ENCODE measurements at places on chromosomes 11 and 22.

DNA sequence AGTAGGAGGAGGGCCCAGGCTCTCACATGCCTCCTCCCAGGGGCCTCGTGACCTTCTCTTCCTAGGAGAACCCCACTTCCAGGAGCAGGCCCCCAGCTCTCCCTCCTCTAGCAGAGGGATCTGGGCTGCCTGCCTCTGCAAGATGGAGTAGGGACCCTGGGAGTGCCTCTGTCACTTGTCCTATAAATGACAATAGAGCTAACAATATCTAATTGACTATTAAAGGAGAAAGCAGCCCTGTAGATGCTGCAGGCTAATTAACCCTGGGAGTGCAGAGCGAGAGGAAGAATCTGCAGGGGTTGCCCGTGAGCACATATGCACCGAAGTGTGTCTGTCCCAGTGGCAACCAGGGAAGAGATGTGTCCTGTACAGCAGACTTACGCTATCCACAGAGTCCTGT is 184.4 kb downstream of the GRIK4 start:
- no peak for DNase-seq

- DNase-seq: no peak
Observed at GRCh38 chr11:129282634-129283033, 90.5 kb upstream of the ARHGAP32 start.

DNA sequence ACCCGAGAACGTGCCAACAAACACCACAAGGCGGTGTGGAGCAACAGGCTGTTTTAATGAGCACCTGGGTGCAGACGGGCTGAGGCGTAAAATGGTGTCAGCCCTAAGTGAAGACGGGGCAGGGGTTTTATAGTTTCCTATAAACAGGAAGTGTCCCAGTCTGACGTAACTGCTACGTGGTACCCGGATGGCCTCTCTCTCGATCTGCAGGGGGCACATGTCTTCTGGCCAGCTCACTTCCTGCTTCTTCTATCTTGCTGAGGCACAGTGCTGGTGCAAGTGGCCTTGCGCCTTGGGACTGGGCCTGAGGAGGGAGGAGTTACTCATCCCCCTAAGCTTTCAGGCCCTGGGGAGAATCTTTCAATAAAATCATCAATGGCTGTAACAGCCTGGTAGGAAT is 20.9 kb downstream of the OOSP3 start:
- peak; percentile 48 for DNase-seq

DNA sequence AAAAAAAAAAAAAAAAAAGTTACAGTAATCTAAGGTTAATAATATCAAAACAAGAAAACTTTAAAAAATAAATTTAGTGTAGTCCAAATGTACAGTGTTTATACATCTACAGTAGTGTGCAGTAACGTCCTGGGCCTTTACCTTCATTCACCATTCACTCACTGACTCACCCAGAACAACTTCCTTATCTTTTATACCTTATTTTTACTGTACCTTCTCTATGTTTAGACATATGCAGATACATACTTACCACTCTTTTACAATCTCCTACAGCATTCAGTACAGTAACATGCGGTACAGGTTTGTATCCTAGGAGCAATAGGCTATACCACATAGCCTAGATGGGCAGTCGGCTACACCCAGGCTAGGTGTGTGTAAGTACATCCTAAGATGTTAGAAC is 38.5 kb downstream of the TCF20 start:
- no peak for DNase-seq

- no peak for DNase-seq
Observed at GRCh38 chr11:6660712-6661111, 5.1 kb upstream of the DCHS1 start.

- DNase-seq: no peak
Observed at GRCh38 chr11:32437495-32438345, 2.4 kb upstream of the WT1 start.

GRCh38 chr11:10323793-10324170 is 18.9 kb downstream of the ADM start:
- peak; percentile 74 for DNase-seq

GRCh38 chr11:80414181-80415165 is 973.6 kb upstream of the TENM4 start:
- no peak for DNase-seq

DNA sequence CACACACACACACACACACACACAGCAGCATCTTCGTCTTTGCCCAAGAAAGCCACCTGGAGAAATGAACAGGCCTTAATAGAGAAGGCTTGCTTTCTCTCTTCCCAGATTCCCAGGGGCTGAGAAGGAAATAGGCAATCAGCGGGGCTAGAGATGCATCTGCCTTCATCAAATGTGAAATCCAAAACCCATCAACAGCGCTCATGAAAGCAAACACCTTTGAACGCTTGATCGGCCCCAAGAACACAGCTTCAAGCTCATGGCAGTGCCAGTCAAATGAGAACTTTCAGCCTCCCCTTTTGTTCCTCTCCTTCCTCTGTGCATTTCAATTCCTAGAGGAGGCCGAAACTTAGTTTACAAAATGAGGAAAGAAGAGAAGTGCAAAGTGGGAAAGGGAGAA is 122.7 kb downstream of the EFCAB6 start:
- no peak for DNase-seq

GRCh38 chr22:36243986-36244385 is 4.7 kb upstream of the APOL2 start:
- DNase-seq: no peak

GRCh38 chr22:40056559-40056958 is 61.8 kb downstream of the FAM83F start:
- DNase-seq: no peak

DNA sequence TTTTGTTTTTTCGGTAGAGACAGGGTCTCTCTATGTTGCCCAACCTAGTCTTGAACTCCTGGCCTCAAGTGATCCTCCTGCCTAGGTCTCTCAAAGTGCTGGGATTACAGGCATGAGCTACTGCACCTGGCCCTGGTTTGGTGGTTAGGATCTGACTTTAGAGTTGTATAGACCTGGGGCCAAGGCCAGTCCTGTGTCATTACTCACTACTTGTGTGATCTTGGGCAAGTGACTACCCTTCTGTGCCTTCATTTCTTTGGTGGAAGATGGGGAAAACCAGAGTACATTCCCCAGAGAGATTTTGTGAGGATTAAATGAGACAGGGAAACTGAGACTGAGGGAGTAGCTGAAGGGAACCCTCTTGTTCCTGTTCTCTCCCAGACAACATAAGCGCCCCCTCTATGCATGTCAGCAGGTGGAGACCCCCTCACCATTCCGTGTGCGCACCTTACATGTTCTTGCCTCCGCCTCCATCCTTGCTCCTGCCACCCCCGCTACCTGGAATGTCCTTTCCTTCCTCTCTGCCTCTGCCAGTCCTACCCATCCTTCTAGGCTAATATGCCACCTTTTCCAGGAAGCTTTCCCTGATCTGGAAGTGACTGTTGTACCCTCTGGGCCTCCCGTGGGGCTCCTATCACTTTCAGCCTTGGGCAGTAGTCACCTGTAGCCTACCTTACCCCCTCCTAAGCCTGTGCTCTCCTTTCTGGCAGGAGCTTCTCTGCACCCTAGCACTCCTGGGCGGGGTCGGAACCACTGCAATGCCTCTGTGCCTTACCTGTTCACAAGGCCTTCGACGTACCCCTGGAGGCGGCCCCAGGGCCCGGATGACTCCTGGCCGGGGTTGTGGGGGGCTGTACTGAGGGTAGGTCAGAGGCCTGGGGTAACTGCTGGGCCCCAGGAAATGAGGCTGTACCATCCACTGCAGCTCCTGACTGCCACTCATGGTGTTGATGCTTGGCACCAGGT is 3.9 kb downstream of the FOSL1 start:
- no peak for DNase-seq

DNA sequence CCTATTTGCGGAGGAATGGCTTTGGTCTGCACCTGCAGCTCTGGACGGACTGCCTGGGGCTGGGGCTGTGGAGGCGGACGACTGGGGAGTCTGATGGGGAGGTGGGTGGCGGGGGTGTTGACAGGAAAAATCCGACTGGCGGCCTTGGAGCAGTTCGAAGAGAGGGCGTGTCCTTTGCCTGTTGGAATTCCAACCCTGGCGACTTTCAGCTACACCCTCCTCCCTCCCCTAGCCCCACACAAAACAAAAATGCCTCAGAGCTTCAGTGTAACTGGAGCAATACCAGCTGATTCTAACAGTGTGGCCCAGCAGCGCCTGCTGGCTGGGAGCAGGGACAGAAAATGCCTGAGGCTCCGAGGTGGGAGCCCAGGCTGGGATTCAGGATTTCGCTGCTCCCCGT is 85.4 kb downstream of the ATXN10 start:
- no peak for DNase-seq

DNA sequence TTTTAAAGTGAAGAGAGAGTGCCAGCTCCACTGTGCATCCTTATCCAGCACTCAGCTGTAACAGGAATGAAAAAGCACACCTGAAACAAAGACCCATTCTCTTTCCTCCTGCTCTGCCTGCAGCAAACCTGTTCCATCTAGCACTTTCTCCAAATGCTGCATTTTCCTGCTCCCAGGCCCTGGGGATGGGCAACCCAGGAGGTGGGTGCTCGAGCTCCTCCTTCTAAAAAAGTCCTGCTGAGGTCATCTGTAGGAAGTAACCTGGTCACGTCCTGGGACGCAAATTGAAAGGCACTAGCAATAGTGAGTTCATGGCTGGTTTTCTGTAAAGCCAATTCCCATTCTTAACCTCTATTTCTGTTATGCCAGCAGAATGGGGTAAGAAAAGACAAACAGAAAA is 173.7 kb downstream of the MAML2 start:
- DNase-seq: no peak

- DNase-seq: no peak
Observed at GRCh38 chr11:87394924-87395323, 357.2 kb downstream of the TMEM135 start.

DNA sequence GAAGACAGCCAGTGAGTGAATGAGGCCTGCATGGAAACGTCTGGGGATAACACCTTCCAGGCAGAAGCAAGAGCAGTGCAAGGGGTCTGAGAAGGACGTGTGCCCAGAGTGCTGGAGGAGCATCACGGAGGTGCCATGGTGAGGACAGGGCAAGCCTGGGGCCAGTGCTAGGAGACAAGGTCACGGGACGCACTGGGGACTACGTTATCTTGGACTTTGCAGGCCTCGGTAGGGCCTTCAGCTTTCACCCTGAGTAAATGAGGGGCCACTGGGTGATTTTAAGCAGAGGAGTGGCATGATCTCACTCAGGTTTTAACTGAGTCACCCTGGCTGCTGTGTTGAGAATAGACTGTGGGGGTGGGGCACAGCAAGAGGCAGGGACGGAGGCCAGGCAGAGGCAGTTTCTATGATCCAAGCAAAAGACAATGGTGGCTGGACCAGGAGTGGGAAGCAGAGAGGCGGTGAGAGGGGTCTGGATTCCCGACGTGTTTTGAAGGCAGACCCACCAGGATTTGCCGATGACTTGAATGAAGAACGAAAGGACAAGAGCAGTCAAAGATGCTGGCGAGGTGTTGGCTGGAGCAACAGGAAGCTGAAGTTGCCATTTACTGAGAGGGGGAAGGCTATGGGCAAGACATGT is 102.7 kb upstream of the PARVA start:
- DNase-seq: no peak

GRCh38 chr11:116864531-116864930 is 27.1 kb upstream of the APOA1 start:
- DNase-seq: no peak

DNA sequence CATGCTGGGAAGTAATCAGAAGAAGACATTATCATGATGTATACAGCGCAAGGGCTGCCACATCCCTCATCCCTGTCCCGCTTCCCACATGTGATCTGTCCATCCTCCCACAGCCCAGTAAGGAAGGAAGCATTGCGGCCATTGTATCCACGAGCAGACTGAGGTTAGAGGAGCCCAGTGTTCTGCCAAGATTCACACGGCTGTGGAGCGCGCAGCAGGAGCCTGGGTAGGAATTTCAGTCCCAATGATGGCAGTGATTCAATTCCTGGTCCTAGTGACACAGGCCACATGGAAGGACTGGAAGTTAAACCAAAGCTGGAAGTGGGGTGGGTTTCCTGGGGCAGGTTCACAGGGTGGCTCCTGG is 89.2 kb downstream of the RTL6 start:
- DNase-seq: no peak

GRCh38 chr11:3159296-3160190 is 5.6 kb downstream of the OSBPL5 start:
- DNase-seq: peak; percentile 13

GRCh38 chr11:133191931-133192330 is 340.4 kb downstream of the OPCML start:
- DNase-seq: no peak

- no peak for DNase-seq
Observed at GRCh38 chr11:108364159-108364558, 103.2 kb downstream of the C11orf65 start.

GRCh38 chr11:82854242-82854641 is 46.0 kb downstream of the PRCP start:
- peak; percentile 60 for DNase-seq

GRCh38 chr11:103484545-103484944 is 375.3 kb downstream of the DYNC2H1 start:
- DNase-seq: no peak

GRCh38 chr11:40227730-40228129 is 1231.7 kb downstream of the LRRC4C start:
- no peak for DNase-seq

DNA sequence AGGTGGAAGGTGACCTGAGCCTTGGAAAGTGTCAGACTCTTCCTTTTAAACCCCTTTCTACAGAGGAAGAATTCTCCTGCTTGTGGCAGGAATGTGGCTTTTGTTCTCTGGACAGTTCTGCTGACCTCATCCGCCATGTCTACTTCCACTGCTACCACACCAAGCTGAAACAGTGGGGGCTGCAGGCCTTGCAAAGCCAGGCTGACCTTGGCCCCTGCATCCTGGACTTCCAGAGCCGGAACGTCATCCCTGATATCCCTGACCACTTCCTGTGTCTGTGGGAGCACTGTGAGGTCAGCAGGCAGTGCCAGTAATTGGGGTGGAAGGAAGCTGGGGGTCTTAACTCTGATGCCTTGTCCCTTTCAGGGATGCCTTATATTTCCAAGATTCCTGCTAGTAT is 9.3 kb downstream of the HINFP start:
- DNase-seq: peak; percentile 37

- no peak for DNase-seq
Observed at GRCh38 chr11:4782454-4782853, 12.7 kb upstream of the OR51F1 start.

DNA sequence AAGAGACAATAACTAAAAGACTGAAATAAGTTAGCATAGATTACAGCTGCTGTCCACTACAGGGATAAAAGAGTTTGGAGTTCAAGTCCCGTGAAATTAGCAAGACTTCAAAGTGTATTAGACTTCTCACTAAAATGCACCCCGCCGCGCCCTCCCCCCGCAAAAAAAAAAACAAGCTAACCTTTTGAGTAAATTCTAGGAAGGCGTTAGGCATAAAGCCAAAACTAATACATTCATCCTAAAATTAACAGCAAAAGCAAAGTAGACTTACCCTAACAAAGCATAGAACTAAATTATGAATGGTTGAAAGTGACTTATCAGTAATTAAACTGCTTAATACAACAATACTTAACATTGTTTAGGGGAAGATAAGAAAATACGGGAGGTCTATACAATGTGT is 581.0 kb upstream of the CHORDC1 start:
- DNase-seq: peak; percentile 45

- DNase-seq: no peak
Observed at GRCh38 chr22:49324527-49325491, 502.9 kb downstream of the BRD1 start.

All from dermis blood vessel endothelial cell (primary cell).